Stimulated activated CD4-positive, alpha-beta T cell treated with anti-CD3 and anti-CD28 coated beads, Interleukin-2, amount 100 ng/mL, for 48 hours (primary cell): ENCODE measurements at places on chromosomes 5 and 9.

DNA sequence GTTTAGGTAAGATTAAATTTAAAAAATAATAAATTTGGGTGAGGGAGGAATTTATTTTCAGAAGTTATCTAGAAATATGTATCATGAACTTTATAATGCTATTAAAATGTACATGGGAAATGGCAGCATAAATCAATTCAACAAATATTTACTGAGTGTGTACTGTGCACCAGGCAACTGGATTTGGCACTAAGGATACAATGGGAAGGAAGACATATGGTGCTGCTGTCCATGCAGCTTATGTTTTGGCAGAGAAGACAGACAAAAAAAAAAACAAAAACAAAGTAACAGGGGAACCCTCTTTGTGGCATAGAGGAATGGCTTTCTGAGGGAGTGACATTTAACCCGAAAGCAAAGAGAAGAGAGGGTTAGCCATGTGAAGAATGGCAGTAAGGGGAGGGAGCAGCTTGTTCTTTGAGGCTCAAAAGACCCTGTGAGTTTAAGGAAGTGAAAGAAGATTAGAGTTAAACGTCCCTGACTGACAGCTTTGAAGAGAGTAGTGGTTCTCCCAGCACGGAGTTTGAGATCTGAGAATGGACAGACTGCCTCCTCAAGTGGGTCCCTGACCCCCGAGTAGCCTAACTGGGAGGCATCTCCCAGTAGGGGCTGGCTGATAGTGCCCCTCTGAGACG is 23.9 kb downstream of the CNTRL start:
- no peak for DNase-seq

- DNase-seq: no peak
These were observed 564.9 kb downstream of the SEMA5A start for GRCh38 chr5:8981016-8981415.

DNA sequence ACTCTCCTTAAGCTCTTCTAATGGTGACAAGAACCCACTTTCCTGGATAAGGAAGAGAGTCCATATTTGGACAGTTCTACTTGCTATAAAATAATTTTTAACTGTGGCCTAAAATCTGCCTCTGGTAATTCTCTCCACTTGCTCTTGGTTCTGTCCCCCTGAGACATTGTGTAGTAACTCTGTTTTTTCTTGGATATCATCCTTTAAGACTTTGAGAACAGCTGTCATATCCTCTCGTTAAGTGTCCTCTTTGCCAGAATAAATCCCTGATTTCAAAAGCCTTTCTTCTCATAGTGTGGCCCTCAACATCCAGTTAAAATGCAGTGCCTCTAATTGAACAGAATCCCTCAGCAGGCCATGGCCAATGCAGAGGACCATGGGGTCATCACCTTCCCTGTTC is 101.5 kb downstream of the ARHGEF28 start:
- no peak for DNase-seq

DNA sequence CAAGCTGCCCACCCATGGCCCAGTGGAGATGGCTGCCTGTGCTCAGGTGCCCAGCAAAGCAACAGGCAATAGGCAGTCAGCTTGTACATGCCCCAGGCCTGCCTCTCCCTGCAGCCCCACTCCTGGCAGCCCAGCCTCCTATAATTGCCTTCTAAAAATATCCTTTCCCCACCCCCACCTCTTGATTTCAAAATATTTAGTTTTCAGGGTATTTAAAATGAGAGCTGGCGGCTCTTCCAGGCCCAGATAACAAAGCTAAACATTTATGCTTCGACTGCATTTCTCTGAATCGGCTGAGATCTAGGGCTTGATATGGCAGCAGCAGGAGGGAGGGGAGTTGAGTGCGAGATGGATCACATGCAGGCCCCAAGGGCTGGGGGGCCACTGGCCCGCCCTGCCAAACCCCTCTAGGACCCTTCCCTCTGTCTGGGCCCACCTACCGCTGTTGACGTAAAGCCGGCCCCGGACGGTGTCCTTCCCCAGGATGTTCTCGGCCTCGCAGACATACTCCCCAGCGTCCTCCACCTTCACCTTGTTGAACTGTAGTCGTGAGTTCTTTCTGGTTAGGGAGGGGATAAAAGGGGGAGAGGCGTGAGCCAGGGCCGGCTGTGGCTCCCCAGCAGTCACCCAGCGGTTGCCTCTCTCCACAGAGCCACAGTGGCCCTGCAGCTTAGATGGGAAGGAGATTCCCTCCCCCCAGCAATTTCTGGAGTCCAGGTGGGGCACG is 85.0 kb downstream of the PSD2 start:
- no peak for DNase-seq

DNA sequence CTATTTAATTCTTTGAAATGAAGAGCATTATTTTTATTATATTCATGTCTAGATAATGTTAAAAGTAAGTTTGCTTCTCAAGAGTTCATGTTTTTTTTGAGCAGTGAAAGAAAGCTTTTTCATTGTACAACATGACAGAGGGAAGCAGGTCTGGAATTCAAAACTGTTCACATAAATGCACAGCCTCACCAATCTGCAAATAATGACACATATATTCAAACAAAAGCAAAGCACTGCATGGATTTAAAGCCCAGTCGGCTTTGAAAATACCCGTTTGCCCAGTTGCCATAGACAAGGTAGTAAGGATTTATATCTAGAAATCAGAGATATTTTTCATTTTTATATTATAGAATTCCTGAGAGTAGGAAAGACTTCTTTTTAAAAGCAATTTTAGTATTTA is 201.8 kb downstream of the CD180 start:
- no peak for DNase-seq
